Natural killer cell treated with Interleukin-12 subunit alpha and Interleukin-12 subunit beta and Interleukin-15 and Interleukin-18, amount 100 ng/mL, for 72 hours (primary cell): ENCODE measurements at places on chromosomes 16 and 17.

DNA sequence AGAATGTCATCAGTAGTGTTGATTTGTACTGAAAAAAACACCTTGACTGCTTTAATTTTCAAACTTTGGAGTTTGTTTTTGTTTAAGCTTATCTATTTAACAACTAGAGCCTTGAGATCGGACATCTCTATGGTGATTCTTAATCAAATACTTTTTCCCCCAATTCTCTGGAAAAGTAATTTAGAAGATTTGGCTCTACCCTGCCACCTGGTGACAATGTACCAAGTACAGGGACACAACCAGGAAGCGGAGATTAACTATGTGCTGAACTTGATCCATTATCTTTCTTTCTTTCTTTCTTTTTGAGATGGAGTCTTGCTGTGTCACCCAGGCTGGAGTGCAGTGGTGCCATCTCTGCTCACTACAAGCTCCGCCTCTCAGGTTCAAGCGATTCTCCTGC, 30.8 kb downstream of the USP43 start:
- H3K27ac ChIP-seq, result no peak overlapping the region
- DNase-seq, result no peak
- H3K27me3 ChIP-seq, result no peaks in the 10 kb centered on the region
- peaks cover 8% of the 10 kb centered on the region for H3K36me3 ChIP-seq

GRCh38 chr17:41917679-41918313, 955 bp downstream of the ACLY start:
- H3K4me1 ChIP-seq, result peaks cover 23% of the 10 kb centered on the region
- peak overlapping the region; percentile 94 for H3K4me3 ChIP-seq
- no peak for DNase-seq
- no peaks in the 10 kb centered on the region for H3K27me3 ChIP-seq

DNA sequence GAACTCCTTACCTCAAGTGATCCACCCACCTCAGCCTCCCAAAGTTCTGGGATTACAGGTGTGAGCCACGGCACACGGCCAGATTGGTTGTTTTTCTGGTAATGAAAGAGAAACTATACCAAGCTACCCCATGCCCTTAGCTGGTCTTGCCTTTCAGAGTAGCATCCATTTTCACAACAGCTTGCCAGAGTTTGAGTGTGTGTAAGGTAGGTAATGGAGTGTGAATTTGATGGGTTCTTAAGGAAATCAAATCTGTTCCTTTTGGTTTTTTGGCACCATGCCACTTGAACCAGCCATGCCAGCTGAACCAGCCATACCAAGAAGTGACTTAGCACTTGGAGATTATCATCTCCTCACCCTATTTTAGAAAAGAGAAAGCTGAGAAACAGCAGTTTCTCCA, 5.1 kb downstream of the CALCOCO2 start:
- peaks cover 14% of the 10 kb centered on the region for H3K36me3 ChIP-seq
- peak overlapping the region; percentile 30 for H3K27ac ChIP-seq
- H3K4me1 ChIP-seq, result peaks cover 70% of the 10 kb centered on the region
- H3K4me3 ChIP-seq, result peak overlapping the region; percentile 88
- DNase-seq, result no peak
- no peaks in the 10 kb centered on the region for H3K27me3 ChIP-seq

- no peaks in the 10 kb centered on the region for H3K4me1 ChIP-seq
- no peak for DNase-seq
- no peak overlapping the region for H3K27ac ChIP-seq
- H3K27me3 ChIP-seq, result no peaks in the 10 kb centered on the region
- H3K4me3 ChIP-seq, result no peak overlapping the region
Observed at GRCh38 chr17:70636517-70637133, 467.3 kb downstream of the KCNJ2 start.

- peak overlapping the region; percentile 77 for H3K4me3 ChIP-seq
- H3K27me3 ChIP-seq, result no peaks in the 10 kb centered on the region
- peak overlapping the region; percentile 89 for H3K27ac ChIP-seq
- peaks cover 3% of the 10 kb centered on the region for H3K36me3 ChIP-seq
- peaks cover 64% of the 10 kb centered on the region for H3K4me1 ChIP-seq
Observed at GRCh38 chr17:29722411-29723198, 99.9 kb upstream of the CORO6 start.
